Natural killer cell treated with Interleukin-12 subunit alpha and Interleukin-12 subunit beta and Interleukin-15 and Interleukin-18, amount 100 ng/mL, for 72 hours (primary cell): ENCODE measurements at places on chromosomes 11 and 22.
A peak's percentile ranks its signal among the peaks of the same experiment; 100 is the strongest.

DNA sequence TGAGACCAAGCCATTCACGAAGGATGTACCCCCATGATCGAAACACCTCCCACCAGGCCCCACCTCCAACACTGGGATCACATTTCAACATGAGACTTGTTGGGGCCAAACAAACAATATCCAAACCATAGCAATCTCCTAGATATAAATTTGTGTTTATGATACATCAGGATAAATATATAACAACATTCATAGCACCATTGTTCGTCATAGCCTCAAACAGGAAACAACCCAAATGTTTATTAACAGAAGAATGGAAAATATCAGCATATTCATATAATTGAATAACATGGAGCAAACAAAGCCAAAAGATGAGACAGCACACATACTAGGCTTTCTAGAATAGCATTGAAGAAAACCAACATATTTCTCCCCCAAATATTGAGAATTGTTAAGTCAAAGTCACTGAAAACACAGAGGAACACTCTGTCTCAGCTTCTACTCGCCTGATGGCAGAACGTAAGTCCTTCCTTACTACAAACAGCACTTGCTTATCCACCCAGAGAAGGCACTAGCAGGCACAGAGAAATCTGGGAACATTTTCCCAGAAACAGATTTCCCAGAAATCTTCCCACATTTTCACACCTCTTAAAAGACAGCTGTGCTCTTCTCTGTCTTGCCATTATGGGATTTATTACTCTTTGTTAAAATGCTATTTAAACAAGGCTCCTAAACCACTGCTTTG, 8.1 kb upstream of the GDPD4 start:
- DNase-seq: no peak

DNA sequence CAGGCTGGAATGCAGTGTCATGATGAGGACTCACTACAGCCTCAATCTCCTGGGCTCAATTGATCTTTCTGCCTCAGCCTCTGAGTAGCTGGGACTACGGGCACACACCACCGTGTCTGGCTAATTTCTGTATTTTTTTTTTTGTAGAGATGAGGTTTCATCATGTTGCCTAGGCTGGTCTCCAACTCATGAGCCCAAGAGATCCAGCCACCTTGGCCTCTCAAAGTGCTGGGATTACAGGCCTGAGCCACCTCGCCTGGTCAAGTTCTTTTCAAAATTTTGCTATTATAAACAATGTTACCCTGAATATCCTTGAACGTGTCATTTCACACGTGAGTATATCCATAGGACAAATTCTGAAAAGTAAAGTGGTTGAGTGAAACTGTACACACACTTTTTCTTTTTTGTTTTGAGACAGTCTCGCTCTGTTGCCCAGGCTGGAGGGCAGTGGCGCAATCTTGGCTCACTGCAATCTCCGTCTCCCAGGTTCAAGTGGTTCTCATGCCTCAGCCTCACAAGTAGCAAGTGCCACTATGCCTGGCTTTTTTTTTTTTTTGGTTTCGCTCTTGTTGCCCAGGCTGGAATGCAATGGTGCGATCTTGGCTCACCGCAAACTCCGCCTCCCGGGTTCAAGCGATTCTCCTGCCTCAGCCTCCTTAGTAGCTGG, 21.6 kb upstream of the EP300 start:
- DNase-seq: no peak

- DNase-seq: no peak
Observed at GRCh38 chr11:7413961-7414915, 71.1 kb upstream of the OLFML1 start.

DNA sequence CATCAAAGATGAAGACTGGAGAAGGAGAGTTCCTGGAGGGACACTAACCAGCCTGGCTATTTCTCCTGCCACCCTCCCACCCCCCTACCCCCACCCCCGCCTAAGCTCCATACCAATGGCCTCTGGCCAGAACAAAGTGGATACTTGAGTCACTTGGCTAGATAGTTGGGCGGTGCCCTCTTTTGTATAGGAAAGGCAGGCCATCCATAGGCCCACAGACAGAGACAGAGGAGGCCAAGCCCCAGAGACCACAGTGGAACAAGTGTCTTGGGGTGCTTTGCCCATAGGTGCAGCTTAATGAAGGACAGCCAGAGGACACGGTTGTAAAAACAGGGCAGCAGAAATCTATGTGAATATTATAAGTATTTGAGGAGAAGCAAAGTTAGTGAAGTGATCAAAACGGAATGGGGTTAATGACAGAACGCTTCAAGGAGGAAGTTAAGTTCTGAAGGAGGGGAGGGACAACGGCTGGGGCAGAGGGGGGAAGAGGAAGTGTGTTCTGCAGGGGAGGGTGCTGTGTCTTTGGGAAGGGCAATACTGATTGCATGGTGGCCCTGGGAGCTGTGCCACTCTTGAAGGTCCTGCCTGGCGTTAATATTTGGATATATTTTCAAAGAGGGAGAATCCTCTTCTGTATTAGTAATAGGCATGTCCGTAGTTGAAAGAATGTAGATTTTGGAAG, 32.7 kb downstream of the FLI1 start:
- DNase-seq: peak; percentile 77

DNA sequence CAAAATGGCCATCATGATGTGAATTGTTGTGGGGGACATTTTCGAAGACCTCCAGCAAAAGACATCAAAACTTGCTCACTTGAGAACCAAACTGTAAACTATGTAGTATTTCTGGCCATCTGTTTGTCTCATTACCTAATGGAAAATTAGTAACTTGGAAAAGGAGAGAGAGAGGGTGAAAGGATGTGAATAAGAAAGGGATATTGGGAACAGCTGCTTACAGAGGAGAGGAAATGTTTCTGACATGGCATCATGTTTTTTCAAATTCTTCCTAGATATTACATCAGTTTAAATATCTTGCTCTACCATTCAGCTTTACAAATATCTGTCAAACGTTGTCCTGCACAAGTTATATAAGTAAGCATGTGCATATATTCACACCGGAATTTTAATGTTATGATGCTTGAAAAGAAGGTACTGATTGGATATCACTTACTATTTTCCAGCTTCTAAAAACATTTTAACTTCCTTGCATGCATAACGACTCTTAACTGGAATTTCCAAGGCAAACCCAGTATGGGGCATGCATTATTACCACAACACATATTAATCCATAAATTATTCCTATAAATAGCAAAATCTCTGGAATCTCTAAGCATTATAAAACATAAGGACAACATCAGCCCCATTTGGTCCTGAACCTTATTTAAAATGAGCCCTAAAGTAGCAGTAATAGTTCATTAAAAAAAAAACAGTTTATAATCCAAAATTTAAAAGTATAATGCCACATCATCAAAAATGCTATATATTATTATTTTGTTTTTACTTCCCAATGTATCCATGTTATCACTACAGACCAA, 20.0 kb downstream of the GUCY1A2 start:
- DNase-seq: no peak

GRCh38 chr11:124123622-124124021, 8.4 kb downstream of the VWA5A start:
- DNase-seq: no peak

- DNase-seq: no peak
Observed at GRCh38 chr11:17293311-17293710, 16.8 kb downstream of the NUCB2 start.

DNA sequence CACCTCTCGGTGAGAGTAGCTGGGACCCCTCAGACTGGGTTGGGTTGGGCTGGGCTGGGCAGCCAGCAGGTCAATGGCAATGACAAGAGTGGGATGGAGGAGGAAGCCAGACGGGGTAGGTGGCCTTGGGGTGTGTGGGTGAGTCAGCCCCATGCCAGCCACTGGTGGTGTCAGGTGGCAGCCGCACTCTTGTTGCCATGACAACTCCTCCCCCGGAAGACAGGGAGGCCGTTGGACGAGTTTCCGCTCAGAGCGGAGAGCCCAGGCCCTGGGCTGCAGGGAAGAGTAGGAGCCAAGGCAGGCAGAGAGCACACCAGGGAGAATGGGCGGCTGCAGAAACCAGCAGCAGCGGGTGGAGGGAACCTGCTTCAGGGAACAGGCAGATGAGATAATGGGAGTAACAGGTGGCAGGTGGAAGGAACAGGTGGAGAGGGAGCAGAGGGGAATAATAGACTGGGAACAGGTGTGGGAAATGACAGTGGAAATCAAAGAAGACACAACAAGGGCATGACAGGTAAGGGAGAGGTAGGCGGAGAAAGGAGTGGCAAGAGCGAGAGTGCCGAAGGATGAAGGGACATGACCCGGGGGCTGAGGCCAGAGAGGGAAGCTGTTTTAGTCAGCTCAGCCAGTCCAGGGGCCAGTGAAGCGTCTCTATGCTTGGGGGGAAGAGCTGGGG, 8.7 kb downstream of the SPTBN2 start:
- peak; percentile 70 for DNase-seq

DNA sequence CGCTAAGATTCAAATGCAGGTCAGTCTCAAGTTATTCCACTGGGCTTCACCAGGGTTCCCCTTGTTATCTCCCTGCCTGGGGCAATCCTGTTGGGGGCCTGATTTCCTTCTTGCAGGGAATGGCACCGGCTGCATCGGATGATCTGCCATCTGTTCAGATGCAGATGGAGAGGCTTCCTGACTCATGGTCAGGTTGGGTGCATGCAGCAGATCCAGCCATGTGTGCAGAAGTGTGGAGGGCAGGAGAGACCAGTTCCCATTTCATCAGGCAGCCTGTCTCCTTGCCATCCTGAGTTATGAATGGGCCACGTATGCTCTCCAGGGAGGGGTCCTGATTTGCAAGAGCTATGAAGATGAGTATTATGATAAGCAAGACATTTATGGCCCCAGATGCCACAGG, 161.2 kb upstream of the PLET1 start:
- no peak for DNase-seq

GRCh38 chr11:73321604-73322381, 13.7 kb downstream of the ARHGEF17 start:
- no peak for DNase-seq

DNA sequence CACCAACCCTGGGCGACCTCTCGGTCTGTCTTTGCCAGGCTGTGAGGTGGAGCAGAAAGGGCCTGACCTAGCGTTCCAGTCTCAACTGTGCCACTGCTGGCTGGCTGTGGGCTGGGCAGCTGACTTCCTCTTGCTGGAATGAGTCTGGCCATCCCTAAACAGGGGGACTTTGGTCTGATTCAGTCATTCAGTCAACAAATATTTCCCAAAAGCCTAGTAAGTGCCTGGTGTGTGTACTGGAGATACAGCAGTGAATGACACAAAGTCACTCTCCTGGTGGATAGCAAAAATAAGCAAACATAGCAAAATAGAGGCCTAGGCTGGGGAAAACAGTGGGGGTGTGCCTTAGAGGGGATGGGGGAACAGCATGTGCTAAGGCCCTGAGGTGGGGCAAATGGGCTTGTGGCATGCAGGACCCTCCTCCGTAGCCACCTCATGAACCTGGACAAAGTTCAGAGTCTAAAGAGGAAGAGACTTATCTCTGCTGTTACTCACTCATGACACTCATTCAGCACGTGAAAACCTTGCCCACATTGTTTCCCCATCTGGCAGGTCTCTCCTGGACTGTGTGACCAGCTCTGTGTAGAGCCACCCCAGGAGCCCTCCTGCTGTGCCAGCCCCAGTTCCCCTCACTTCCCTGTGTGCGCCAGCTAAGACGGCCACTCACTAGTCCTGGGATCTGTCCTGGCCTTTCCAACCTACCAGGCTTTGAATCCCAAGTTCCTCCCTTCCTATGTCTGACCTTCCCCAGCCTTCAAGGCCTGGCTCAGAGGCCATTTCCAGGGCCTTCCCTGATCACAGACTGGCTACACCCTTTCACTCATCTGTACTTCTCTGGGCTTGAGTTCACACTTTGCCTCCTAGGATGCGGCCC, 4.7 kb downstream of the GUCD1 start:
- DNase-seq: no peak

- no peak for DNase-seq
Observed at GRCh38 chr11:35009191-35009943, 92.9 kb downstream of the PDHX start.

GRCh38 chr11:15048616-15049015, 24.8 kb upstream of the CALCB start:
- DNase-seq: no peak

DNA sequence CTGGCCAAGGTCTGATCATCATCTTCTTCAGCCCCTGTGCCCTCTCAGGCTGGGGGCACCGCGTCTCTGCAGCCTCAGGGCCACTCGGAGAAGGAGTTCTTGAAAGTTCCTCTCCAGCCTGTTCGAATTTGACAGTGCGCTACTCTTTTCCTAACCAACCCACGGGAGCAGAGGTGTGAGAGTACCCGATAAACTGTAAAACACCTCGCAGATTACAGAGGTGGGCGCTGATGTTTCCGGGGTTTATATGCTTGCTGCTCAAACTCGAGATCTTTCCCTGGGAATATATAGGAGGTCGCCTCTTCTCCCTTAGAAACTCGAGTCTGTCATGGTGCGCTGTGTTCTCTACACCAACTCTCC, 515 bp downstream of the CTR9 start:
- DNase-seq: peak; percentile 60

GRCh38 chr22:46436595-46437175, 100.7 kb downstream of the CELSR1 start:
- no peak for DNase-seq

- no peak for DNase-seq
Observed at GRCh38 chr22:47841156-47841555, 1078.7 kb downstream of the TBC1D22A start.

- DNase-seq: no peak
Observed at GRCh38 chr22:31138126-31138525, 2.2 kb downstream of the PLA2G3 start.

DNA sequence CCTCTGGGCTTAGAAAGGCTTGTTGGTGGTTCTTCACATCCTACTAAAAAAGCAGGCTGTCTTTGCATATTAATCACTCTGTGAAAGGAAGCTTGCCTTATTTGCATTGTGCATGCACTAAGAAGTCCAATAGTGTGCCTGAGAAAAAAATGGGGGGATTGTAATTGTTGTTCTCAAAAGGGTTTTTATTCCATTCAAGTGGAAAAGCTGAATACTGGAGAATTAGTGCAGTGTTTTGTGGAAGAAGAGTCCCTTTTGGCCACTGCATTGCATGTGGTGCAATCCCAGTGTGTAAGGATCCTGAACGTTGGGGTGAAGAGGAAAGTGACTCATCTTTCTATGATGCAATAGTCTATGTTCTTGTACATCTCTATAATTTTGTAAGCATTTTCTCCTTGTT, 16.5 kb downstream of the NCAM1 start:
- no peak for DNase-seq

- no peak for DNase-seq
Observed at GRCh38 chr22:44412136-44412731, 85.8 kb downstream of the RTL6 start.

GRCh38 chr22:25176175-25176574, 23.5 kb upstream of the CRYBB3 start:
- no peak for DNase-seq

GRCh38 chr22:48173773-48174160, 1411.3 kb downstream of the TBC1D22A start:
- no peak for DNase-seq

DNA sequence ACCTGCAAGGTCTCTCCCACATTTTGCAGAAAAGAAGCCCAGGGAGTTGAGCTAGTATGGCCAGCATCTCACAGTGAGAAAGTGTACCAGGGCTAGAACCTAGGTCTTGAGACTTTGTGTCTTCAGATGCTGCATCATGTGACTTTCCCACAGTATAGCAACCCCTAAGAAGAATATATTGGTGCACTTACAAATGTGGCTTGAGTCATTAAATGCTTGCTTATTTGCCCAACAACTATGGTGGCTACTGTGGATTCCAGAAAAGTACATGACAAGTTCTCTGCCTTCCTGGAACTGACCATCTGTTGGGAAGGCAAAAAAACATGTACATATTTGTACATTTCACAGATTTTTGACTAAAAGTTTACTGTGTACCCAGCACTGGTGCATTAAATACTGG, 55.0 kb downstream of the POLD3 start:
- DNase-seq: no peak
